Breast epithelium (tissue), 4 donors: ENCODE measurements at places on chromosomes 1 and 21.

DNA sequence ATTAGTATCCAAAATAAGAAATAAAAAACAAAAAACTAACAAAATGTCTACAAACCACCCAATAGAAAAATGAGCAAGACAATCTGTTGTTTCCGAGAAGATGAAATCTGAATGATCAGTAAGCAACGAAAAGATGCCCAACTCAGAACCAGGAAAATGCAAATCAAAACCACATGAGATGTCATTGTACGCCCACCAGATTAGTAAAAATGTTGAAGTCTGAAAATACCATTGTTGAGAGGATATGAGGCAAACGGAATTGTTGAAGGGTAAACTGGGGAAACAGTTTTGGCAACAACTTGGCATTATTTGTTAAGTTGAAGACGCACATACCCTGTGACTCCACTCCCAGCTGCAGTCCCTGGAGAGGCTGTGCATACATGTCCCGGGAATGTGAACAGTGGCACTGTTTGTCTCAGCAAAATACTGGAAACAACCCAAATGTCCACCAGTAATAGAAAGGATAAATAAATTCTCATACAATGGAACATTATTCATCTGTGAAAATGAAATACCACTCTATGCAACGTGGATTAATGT, 10.6 kb downstream of the ZBTB17 start:
- DNase-seq = no peak

GRCh38 chr1:116624040-116624439, 43.5 kb downstream of the IGSF3 start:
- DNase-seq = no peak

DNA sequence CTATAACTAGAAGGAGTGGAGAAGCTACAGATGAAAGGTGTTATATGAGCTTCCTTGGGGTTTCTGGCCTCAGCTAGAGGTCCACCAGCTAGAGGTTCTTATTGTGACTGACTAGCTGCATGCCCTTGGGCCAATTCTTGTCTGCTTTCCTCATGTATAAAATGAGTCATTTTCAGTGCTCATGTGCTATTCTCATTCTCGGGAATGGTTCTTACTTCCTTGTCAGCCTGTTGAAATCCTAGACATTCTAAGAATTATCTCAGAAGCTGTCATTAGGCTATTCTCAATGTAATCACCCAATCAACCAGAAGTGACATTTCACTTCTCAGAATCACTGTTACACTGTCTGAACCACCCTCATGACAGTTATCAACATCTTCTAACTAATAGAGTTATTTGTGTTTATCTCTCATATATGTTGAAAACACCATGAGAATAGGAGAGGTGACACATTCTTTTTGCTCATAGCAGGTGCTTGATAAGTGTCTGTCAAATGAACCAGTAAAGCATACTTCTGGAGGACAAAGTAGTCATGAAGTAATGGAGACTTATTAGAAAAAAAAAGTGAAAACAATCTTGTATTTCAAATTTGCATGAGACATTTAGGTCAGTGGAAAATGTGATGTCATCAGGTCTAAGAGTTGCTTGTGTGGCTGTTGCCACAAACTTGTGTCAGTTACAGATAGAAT, 122.8 kb upstream of the IVNS1ABP start:
- DNase-seq = no peak

DNA sequence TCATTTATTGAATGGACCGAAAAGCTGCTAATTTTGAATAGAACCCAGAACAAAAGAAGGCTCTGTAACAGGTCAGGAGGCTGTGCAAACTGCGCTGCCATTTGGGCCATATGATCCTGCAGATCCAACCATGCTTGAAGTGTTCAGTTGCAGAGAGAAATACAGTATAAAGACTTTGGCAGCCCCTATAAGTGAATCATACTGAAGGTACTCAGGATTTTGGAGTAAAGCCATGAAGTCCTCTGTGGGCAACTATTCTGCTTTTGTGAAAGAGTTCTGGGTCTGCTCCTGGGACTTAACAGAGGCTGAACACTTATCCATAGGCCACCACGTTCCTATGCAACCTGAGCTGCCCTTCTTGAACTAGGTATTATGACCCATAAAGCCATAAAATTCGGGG, 1613.6 kb upstream of the PRMT6 start:
- no peak for DNase-seq

DNA sequence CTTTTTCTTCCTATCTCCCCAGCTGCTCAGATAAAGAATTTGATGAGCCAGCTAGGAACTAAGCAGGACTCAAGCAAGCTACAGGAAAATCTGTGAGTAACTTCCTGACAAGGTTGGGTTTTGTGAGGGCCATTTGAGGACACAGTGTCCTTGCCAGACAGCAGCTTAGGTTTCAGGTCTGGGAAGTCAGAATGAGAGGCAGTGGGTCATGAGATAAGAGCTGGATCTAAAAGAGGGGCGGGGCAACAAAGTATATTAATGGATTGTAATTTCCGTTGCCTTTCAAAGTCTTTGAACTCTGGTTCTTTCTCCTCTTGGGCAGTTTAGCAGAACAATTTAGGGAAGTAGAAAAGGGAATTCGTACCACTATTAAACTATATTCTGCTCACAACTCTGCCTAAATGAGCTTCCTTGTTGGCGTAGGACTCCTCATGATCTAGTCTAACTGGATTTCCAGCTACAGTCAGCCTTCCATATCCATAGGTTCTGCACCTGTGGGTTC, 16.6 kb downstream of the STX12 start:
- no peak for DNase-seq

DNA sequence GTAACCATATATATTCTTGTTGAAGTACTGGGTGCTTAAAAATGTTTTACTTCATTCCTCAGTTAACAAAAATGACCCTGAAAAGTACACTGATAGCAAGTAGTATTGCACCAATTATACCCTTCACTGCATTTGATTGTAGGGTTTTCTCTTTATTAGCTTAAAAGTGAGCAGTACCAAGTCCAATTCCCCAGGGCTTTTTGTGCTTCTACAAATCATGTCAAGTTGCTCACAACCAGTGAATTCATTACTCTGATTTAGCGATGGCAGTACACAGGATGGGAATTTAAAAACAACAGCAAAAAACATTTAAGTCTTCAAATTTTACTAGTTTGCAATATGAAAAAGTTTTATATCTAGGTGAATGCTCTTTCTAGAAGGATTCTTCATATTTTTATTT, 436.4 kb downstream of the PTBP2 start:
- no peak for DNase-seq

- DNase-seq = no peak
These were observed 171.4 kb downstream of the PRDM2 start for GRCh38 chr1:13871413-13871812.

- DNase-seq = no peak
These were observed 16.7 kb downstream of the NDC1 start for GRCh38 chr1:53821380-53821779.

GRCh38 chr21:21661741-21662140, 663.5 kb downstream of the NCAM2 start:
- DNase-seq = no peak

DNA sequence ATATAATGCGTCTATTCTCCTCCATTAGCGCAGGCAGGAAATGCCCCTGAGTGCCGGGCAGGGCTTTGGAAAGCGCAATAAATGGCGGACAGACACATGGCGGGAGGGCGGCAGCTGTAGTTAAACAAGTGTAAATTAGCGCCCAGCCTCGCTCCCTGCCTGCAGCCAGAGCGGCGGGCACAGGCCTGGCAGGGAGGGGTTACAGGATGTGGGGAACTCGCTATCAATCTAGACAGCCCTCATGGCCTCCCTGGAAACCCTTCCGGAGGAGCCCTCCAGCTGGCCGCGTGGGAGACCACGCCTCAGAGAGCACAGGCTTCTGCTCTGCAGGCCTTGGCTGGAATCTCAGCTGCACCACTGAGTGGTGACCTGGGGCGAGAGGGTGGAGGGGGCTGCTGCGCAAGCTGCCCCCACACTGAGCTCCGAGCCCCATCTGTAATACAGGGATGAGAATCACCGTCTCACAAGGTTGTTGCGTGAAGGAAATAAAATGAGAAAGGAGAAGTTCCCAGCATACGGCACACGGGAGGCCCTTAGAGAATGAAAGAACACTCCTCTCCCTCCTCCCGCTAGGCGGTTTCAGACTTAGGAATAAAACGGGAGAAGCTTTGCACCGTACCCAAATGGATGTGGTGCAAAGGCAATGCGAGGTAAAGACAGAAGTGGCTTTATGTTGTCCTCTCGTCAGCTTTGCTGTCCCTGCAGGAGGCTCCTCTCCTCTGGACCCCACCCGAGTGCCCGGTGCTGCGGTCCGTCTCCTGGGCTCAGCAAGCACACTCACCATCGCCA, 167.2 kb upstream of the POU3F1 start:
- no peak for DNase-seq

DNA sequence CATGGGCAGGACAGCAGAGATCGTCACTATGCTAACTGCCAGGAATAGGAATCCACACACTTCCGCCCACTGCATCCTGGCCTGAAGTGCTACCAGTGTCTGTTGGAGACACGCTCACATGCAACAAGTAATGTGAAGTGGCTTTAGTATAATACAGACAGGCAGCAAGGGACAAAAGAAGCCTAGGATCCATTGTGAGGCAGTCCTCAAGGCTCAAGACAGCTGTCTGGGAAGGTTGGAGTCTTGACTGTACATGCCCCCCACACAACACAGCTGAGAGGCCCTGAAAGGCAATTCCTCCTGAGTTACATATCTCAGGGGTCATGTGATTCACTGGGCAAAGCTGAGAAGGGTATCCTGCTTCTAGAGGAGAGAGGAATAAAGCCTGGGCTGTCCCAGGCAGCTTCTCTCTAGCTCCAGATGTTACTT, 39.9 kb upstream of the CD1D start:
- DNase-seq = no peak

- DNase-seq = no peak
These were observed 155.9 kb upstream of the COA6 start for GRCh38 chr1:234217316-234217840.

- DNase-seq = no peak
These were observed 130.6 kb downstream of the MRPS6 start for GRCh38 chr21:34203851-34204420.

DNA sequence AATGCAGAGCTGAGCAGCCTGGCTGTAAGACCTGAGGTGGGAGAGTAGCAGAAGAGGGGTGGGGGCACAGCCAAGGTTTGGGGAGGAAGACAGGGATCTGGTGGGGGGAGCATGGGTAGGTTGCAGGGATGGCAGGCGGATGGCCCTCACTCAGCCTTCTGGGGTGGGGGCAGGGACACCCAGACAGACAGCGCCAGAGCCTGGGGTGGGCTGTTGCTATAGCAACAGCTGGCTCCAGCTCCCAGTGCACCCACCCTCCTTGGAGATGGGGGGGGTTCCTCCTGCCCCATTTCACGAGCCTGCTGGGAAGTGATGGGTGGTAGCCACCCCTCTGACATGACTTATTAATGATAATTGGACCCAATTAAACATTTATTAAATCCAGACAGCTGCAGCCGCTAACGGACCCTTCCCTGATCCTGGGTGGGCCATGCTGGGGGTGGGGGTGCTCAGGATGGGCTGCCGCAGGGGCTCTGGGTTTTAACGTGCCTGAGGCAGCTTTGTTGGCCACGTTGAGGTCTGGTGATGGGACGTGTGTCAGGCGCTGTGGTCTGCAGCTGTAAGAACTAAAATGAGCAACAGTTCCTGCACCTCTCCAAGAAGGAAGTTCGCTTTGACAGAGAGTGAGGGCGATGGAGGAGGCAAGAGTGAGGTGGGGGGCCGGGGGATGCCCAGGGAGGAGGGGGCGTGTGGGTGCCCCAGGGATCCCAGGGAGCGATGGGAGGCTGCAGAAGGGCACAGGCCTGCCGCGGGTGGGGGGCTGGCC, 19.4 kb downstream of the AGRN start:
- DNase-seq = no peak

GRCh38 chr1:10730985-10731384, 65.5 kb downstream of the CASZ1 start:
- no peak for DNase-seq
